ENCODE measurements at places on chromosomes 12 and 14.

GRCh38 chr14:81169711-81170103 is 51.1 kb downstream of the GTF2A1 start:
- peak; percentile 61 for DNase-seq

- no peak for DNase-seq
Observed at GRCh38 chr12:27607591-27607990, 83.6 kb downstream of the PPFIBP1 start.

DNA sequence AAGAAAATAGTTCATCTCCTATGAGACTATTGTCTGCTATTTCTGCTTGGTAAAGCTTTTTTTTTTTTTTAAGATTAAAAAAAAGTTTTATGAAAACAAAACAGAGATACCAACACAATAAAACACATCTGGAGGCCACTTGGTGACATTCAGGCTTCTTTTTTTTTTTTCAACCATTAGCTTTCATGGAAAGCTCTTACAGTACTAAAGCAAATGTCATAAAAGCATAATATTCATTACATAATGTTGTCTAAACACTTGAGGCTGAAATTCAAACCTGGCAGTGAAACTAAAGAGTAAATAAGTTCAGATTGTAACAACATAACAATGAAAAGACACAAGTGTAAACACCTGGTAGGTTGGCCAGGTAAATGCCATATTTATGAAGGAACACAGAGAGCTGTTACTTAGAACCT is 14.7 kb downstream of the PRICKLE1 start:
- DNase-seq: no peak

DNA sequence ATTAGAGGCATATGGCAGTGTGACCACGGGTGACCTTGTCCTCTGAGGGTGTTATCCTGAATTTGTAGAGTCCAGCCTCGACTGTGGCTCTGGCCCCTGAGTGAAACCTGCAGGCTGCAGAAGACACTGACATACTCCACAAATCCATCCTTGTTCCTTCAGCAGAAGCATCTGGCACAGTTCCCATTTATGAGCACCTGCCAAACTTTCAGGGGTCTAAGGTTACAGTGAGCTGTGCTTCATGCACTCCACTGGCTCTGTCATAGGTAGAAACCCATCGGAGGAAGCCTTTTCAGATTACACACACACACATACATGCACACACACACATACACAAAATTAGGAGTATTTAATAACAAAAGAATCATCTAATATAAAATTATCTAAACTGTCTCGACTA is 13.6 kb upstream of the NUAK1 start:
- DNase-seq: no peak

DNA sequence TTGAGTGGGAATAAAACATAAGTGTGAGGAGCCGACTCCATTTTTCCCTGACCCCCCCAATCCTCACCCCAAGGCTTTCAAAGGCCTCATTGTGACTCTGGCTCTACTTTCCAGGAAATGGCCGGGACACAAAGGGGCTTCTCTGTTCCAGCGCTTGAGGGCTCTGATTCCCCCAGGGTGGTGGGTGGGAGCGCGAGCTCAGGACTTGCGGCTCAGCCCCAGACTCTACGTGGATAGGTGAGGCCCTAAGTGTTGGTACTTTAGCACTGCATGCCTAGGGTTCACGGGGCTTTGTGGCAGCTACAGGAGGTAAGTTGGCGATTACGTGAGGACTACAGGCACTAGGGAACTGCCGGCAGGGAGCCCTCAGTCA is 553 bp downstream of the CNPY2 start:
- peak; percentile 71 for DNase-seq

- no peak for DNase-seq
Observed at GRCh38 chr12:124021007-124021406, 48.0 kb downstream of the ZNF664 start.

- DNase-seq: no peak
Observed at GRCh38 chr14:97036086-97036852, 239.1 kb downstream of the VRK1 start.

Data from putamen (tissue), 1 donor.